ENCODE measurements at places on chromosomes 5 and 9.

DNA sequence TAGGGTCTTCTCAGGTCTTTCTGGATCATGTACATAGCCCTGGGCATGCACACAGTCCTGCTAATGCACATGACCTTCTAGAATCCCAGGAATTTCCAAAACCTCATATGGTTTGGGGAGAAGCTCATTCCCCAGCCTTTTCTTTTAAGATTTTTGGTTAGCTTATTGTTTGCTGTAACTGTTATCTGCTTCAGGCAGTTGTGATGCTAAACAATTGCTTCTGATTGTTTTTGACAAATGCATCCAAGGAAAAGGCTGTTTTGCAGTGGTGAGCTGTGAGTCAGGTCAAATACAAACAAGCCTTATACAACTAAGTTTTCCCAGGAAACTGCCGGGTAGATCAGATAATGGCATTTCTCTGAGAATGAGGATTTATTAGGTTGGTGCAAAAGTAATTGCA lies 32.7 kb downstream of the SMC5 start:
- DNase-seq: no peak

GRCh38 chr9:127279717-127280285 lies 15.2 kb downstream of the GARNL3 start:
- no peak for DNase-seq

DNA sequence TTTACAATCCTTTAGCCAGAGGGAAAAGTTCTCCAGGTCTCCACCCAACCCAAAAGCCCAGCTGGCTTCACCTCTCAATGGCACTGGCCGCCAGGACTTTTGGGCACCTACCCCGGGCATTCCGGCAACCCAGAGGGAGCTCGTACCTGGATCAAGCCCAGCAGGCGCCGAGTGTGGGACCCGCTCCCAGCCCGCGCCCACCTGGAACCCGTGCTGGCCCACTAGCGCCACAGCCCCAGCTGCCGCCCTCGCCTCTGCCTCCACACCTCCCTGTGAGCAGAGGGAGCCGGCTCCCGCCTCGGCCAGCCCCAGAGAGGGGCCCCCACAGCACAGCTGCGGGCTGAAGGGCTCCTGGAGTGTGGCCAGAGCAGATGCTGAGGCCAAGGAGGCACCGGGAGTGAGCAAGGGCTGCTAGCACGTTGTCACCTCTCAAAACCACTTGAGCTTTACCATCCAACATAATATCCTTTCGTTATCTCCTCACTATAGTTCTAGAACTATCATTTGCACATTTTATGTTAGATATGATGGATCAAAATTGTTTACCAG lies 69.7 kb downstream of the GCNT1 start:
- DNase-seq: no peak

DNA sequence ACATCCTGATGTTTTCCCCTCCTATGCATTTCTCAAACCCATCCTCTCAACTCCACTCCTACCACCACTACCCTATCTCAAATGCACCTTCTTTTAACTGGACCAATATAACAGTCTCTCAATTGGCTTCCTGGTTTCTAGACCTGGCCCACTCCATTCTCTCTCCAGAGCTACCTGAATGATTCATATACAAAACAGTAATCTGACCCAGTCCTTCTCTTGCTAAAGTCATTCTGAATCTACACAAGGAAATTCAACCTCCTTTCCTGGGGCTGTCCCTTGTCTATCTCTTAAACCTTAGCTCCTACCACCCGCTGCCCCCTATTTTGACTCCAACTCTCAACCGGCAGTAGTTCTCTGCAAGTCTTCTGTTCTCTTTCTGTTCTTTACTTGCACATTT lies 97.2 kb downstream of the PCSK1 start:
- DNase-seq: no peak

- DNase-seq: no peak
Measured at GRCh38 chr5:81838307-81838906, 87.5 kb upstream of the SSBP2 start.

- no peak for DNase-seq
Measured at GRCh38 chr5:173745557-173745956, 129.1 kb upstream of the BOD1 start.

GRCh38 chr5:150548123-150548522 lies 40.2 kb downstream of the NDST1 start:
- no peak for DNase-seq

- DNase-seq: no peak
Measured at GRCh38 chr9:4764033-4764432, 23.0 kb upstream of the AK3 start.

- DNase-seq: no peak
Measured at GRCh38 chr5:158434749-158435148, 575.8 kb upstream of the CLINT1 start.

GRCh38 chr5:143427122-143427735 lies 23.7 kb upstream of the NR3C1 start:
- no peak for DNase-seq

- no peak for DNase-seq
Measured at GRCh38 chr9:120383611-120383998, 196.4 kb downstream of the CDK5RAP2 start.

DNA sequence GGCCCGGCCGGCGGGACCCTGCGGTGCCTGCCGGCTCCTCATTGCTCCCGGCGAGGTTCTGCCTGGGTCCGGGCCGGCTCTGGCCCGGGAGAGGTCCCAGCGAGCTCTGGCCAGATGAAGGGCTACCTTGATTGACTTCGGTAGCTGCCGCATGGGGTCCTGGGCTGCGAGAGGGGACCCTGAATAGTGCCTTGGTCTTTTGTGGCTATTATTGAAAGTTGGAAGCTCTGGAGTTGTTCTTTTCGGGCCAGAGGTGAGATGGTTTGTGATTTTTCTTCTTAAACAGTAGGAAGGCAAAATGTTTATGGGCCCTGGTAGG lies 635 bp downstream of the NAA35 start:
- no peak for DNase-seq

DNA sequence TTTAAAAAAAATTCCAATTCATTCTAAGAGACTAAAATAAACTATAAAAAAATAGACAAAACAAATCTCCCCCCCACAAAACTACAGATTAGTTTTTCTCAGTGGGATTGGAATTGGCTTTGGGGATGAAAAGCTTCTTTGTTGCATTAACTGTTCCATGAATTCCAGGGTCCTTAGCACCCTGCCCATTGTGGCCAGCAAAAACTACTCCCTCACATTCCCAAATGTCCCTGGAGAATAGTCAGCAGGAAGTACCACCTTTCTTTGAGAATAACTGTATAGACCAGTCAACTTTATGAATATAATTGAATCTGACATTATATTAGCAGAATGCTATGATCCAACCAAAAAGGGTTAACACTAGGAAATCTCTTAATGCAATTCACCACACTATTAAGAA lies 147.9 kb downstream of the LPAR1 start:
- no peak for DNase-seq

- no peak for DNase-seq
Measured at GRCh38 chr5:96344678-96345577, 88.1 kb downstream of the PCSK1 start.

GRCh38 chr5:151483647-151484046 lies 36.2 kb downstream of the SLC36A1 start:
- no peak for DNase-seq

- no peak for DNase-seq
Measured at GRCh38 chr9:27768781-27769180, 195.5 kb upstream of the C9orf72 start.
